ENCODE measurements at places on chromosomes 3 and 15.

DNA sequence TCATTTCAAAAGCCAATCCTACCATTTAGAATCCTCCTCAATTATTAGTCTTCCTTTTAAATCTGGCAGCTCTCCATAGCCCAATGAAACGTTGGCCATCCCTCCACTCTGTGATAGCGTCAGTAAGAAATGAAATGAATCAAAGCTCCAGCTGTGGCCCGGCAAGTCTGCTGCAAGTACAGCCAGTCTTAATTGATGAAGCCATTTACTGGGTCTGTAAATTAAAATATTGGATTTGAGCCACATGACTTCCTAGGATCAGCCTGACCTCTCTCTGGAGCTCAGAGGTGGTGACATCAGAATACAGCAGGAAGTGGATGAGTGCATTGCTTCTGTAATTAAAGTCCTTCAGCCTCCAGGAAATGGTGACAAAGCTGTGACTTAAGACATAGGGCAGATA, 347.0 kb upstream of the LMCD1 start:
- no peak for ATAC-seq

GRCh38 chr15:33136353-33136752, 58.2 kb downstream of the FMN1 start:
- no peak for ATAC-seq

DNA sequence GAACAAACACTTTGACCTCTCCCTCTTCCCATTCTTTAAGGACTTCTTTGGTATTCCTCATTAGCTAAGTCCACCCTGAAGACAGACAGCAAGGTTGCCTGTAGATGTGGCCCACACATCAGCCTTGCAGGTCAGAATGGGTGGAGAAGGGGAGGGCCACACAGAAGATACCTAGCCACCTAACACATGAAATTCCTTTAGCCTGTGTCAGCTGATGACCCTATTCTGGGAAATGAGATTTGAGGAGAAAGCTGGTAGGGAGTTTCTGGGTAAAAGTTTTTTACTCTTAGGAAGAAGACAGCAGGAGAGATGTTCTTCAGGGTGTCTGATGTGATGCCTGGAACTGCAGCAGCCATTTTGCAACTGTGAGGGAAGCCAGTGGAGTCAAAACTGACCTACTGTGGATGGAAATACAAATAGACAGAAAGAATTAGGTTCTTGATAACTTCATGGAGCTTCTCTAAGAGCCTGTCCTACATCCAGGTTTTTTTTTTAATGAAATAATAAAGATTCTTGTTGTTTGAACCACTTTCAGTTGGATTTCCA, 17.8 kb upstream of the SMAD6 start:
- no peak for ATAC-seq

DNA sequence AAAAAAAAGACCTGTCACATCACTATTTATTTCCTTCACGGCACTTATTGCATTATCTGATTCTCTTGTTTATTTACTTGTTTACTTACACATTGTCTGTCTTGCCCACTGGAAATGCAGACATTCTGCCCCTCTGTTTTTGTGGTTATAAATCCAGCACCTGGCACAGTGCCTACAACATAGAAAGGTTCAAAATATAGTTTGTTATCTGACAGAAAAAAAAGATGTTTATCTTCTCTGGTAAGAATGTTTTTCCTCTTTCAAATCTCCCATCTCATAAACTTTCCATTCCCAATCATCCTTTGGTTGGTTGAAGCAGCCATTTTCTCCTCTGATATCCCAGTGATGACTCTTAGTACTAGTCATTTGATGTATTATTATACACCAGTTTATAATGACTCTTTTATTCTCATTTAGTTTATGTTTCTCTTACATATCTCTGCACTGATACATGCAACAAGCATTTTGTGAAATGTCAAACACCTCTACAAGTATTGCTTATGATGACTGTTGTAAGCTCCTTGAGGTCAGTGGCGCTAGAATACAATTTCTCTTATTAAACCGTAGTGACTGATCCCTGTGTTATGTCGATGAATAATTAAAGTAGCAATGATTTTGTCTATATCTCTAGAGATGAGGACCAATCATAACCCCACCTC, 398.4 kb upstream of the TBL1XR1 start:
- no peak for ATAC-seq

- ATAC-seq: no peak
These were observed 5.2 kb upstream of the NCKIPSD start for GRCh38 chr3:48690846-48691458.

- ATAC-seq: no peak
These were observed 314.6 kb upstream of the STT3B start for GRCh38 chr3:31218082-31218481.

DNA sequence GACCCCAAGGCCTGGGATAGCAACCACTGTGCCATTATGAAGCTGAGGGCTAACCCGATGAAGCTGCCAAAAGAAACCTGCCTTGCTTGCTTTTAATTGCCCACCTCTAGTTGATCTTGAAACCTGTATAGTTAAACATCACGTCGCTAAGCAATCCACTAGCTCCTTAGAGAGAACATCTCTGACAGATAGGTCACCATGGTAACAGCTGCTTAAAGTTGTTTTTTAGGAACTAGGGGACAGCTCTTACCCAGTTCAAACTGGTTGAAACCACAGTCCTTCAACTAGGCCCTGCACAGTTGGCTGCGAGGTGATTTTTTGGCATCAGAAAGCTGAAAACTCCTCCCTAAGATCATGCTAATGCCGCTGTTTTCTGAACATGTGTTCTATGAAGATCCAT, 135.7 kb downstream of the EBLN2 start:
- ATAC-seq: no peak

DNA sequence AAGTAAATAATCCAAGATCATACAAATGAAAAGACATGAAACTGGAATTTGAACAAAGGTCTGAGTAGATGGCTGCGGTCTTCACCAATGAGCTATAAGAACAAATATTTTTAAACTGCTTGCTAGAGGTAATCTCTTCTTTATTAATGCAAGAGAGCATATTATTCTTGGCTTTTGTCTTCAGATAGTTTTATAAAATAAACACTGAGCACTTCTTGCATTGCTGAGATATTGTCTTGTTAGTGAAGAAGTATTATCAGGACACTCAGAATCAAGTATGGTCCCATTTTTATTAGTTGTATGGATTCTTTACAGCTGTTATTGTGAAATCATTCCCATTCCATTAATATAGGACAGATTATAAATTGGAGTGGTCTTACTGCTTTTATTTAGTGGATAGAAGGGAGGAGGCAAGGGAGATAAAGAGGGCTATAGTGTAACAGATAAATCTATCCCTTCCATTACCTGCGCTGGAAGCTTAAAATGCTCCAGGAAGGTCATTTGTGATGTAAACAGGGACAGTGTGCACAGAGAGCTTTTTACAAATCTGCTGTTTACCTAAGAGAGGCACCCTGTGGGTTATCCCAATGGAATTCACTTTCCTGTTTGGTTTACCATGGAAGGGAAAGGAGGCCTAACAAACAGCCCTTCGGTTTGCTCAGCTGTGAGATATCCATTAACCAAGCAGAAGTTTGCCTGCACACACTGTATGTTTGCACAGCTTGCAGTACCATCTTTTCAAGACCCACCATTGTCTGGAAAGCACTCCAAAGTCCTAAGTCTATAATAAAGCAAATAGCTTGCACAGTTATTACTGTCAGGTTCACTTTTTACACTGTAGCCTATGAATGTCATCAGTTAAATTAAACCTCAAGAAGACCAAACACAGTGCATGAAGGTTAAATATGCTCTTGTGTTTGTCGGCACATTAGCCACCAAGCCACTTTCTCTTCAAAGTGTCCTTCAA, 347.7 kb upstream of the TGFBR2 start:
- ATAC-seq: no peak

GRCh38 chr15:84035399-84035766, 200.2 kb upstream of the GOLGA6L4 start:
- no peak for ATAC-seq

DNA sequence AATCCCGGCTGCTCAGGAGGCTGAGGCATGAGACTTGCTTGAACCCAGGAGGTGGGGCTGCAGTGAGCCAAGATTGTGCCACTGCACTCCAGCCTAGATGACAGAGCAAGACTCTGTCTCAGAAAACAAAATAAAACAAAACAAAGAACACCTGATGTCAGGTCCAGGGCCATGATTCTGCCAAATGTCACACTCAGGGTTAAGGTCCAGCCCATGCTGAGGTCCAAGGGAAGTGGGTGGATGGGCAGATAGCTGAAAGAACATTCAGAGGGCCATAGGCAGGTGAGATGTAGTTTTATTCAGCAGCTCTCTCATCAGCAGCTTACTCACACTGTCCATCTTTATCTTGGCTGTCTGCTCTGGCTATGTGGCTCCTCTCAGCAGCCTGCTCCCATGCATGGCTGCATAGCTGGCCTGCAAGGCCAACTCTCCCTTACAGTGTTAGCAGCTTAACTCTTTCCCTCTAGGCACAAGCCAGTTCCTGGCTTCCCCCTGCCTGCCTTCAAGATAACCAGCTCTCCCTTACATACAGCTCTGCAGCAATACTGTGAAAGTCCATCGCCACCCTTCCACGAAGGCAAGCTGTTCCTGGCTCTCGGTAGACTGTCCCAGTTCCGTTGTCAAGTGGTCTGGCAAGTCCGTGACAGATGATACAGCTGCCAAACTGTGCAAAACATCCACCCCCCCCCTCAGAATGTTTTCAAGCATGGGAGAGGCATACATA, 62.4 kb upstream of the SIAH2 start:
- no peak for ATAC-seq

- peak; percentile 80 for ATAC-seq
These were observed 103.1 kb downstream of the TLE3 start for GRCh38 chr15:69994429-69995205.
